ENCODE measurements at places on chromosomes 3 and 15.

- DNase-seq, result no peak
Observed at GRCh38 chr3:161413855-161414210, 42.5 kb upstream of the SPTSSB start.

- DNase-seq, result no peak
Observed at GRCh38 chr3:73140772-73141442, 79.4 kb downstream of the EBLN2 start.

- DNase-seq, result peak; percentile 73
Observed at GRCh38 chr3:114216186-114216970, 21.0 kb downstream of the ZNF80 start.

DNA sequence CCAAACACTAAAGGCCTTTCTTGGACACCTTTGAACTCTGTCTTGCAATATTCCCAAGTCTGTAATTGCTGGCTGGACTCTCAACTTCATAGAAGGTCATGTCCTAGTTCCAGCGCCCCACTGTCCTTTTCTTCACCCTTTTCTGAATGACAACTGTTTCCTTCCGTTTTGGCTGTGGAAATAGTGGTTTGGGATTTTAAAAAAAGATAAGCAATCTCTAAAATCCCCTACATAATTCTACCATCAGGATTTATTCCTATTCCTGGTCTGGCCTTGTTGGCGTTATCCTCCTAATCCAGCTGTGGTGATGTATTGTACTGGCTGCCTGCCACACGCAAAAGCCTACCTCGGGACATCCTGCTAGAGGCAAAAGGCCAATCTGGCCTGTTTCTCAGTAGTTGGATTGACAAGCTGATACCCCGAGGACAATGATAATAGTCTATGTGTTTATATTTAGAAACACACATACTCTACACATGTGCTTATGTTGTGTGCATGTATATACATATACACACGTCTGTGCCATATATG lies 440.3 kb upstream of the DPH6 start:
- no peak for DNase-seq

GRCh38 chr3:59769127-59769750 lies 719.4 kb upstream of the CFAP20DC start:
- DNase-seq, result no peak
